ENCODE measurements at places on chromosomes 6 and 20.

DNA sequence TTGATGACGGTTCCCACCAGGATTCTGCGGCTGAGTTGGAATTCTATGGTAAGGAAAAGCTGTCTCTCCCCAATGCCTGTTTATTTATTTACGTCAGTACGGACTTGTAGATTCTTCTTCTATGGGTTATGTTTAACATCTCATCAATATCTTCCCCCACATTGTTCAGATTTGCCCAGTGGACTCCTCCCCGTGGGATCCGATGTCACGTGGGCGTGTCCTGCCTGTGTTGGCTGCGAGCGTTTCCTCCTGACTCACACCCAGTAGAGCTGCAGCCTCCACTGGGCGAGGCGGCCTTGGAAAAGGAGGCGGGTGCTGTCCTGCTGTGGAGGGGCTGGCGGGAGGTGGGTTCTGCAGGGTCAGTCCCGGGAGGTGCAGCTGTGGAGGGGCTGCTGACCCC is 46.8 kb upstream of the SLCO4A1 start:
- no peak for DNase-seq

DNA sequence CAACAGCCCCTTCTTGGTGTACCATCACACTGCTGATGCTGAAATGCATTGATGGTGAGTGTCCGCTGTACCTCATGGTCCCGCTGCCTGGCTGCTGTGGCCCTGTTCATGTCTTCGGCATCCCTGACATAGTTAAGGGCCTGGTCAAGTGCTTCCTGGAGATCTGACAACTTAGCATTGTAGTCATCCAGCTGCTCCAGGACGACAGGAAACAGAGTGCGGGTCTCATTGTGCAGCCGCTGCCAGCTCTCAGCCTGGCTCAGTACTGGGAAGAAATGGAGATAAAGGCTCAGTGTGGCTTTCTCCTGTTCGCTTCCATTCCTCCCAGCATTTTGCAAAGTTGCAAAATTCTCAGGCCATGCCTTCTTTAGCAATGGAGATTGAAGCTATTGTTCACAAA is 81.8 kb downstream of the LAMA4 start:
- no peak for DNase-seq

DNA sequence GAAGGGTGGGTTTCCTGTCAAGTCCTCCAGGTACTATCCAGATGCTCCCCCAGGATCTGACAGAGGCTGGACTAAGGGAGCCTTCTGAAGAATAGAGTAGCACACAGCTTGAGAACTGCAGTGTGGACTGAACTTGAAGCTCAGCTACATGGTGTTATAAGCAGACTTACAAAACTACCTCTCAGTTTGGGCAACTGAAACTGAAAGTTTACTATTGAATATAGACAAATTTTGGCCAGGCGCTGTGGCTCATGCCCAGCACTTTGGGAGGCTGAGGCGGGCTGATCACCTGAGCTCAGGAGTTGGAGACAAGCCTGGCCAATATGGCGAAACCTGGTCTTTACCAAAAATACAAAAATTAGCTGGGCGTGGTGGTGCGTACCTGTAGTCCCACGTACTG is 348.5 kb downstream of the PLCB1 start:
- no peak for DNase-seq

GRCh38 chr6:15816661-15817060 is 153.8 kb upstream of the DTNBP1 start:
- DNase-seq = no peak

DNA sequence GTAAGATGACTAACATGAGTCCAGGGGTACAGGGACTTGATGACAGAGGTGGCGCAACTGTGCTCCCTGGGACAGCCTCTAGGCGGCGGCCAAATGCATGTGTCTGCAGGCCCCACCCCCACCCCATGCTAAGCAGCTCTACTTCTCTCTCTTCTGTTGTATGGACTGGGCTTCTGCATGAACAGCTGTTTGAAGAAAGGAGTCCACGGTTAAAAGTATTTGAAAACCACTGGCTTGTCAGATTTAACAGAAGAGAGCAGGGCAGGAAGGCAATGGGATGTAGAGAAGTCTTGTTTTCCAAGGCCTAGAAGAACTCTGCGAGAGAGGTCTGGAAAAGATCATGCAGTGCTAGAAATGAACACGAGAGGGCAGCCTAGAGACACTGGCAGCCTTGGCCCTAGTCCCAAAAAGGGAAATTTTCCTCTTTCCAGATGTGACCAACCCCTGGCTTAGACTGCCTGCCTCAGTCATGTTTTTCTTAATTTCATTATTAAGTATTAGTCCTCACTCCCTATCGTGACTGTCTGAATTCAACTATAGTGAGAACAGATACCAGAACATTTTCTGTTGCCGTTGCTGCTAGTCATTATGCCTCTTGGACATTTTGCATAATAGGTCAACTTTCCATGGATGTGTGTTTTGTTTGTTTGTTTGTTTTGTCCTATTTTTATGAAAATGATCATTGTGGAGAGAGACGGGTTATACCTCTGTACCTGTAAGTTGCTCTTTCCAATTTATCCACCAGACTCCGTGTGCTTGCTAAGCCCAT is 265.0 kb downstream of the ADGRG6 start:
- DNase-seq = peak; percentile 47

DNA sequence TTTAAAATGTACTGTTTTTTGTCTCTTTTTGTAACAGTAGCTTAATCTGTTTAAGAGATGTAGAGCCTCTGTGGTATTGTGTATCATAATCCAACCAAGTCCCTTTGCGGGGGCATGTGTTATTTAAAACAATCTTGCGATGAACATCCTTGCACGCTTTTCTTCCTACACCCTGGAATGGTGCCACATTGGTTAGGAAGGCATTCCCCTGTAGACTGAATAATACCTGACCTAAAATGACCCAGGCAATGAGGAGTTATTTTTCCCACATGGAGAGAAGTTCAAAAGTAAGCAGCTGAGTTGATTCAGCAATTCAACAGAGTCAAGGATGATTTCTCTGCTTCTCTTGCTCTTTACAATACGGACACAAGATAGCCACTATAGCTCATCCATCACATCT is 142.0 kb upstream of the PMEPA1 start:
- DNase-seq = no peak

DNA sequence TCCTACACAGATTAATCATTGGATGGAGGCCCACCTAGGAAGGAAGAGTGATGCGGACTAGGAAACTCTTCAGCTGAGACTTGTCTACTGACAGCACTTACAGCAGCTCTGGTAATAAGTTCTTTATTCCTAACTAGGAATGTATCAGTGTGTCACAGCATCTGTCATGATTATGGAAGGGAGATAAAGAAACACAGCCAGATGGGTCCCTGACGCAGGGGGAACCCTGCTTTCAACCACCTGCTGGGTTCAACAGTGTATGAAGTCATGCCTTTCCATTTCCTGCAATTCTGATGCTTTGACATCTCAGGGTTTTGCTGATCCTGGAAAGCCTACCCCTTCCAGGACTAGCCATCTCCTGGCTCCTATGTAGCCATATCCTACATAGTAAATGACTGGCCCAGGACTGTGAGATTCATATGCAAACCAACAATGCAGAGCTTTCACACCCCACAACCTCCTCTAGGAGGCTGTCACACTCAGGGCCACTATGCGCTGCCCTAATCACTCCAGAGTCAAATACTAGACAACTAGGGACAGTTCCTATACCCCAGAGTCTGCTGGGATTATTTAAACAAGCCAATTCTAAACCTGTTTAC is 29.0 kb upstream of the MANEA start:
- DNase-seq = no peak

GRCh38 chr20:21262812-21263211 is 40.3 kb upstream of the XRN2 start:
- DNase-seq = no peak

DNA sequence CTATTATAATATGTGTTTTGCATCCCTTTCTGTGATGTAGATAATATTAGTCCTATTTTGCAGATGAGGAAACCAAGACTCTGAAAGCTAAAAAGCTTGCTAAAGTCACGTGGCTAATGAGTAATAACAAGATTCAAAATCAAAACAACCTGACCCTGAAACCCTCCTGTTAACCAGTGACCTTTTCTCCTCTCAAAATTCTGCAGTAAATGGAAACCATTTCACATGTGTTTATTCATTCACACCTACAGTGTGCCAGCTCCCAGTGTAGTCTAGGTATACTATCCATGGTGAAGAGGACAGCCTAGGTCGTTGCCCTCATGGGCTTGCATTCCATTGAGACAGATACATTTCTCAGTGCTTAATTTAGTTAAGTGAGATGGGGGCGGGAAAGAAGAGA is 30.6 kb upstream of the PHACTR2 start:
- DNase-seq = no peak

Measured in ACHN (cell line).